Left lung (tissue), 14 donors: ENCODE measurements at places on chromosomes 12 and 14. TPM values are rescaled to one million over a fixed set of nuclear protein-coding genes. Genes with fewer than 3 reads are reported as not detected.

FAR2 gene
- total RNA-seq = 9.6 TPM

GRIP1 gene
- 2.5 TPM for total RNA-seq

ANO6 gene
- 79.7 TPM for total RNA-seq

AHSA1 gene
- 111 TPM for total RNA-seq

TOMM20L gene
- total RNA-seq = not detected
